Right renal pelvis (tissue), 4 donors: ENCODE measurements at places on chromosomes 2 and 18.
A peak's percentile ranks its signal among the peaks of the same experiment; 100 is the strongest.

DNA sequence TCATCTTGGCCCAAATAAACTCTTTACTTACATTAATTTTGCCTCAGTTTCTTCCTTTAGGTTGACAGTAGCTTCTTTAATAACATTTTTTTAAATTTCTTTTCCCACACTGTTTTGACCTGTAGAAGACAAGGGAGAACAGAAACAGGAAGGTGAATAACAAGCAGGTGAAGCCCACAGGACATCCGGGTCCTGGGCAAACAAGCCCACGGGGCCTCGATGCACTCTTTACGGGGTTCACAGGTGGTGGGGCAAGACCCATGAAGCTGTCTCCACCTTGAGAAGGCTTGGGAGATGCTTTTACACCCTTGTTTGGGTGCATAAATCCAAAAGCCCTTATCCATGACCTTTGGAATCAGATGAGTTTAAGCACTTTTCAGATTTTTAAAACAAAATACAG lies 301.0 kb upstream of the MGAT5 start:
- no peak for DNase-seq

- peak; percentile 53 for DNase-seq
Measured at GRCh38 chr2:99600981-99601651, 111.3 kb upstream of the REV1 start.

- peak; percentile 25 for DNase-seq
Measured at GRCh38 chr18:67217551-67218166, 298.9 kb downstream of the DSEL start.

GRCh38 chr2:212914392-212914791 lies 237.0 kb downstream of the IKZF2 start:
- no peak for DNase-seq

DNA sequence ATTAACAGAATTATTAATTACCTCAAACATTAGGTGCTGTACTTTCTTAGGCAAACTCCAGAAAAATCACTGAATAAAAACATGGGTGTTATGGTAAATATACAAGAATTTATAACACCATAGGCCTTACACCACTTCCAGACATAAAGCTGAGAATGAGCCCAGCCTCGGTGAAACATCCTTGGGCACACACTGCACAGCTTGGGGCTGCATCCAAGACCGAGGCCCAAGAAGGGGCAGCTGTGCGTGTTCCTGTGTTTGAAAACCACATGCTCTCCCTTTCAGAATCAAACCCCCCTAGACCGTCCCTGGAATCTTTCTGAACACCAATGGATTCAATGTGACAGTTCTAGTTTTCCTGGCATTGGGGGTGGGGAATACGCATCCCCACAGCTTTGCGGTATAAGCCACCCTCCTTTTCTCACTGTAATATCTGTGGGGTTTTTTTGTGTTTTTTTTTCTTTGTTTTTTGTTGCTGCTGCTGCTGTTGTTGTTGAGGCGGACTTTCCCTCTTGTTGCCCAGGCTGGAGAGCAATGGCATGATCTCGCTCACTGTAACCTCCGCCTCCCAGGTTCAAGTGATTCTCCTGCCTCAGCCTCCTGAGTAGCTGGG lies 12.9 kb downstream of the ERFE start:
- DNase-seq, result no peak

- DNase-seq, result no peak
Measured at GRCh38 chr2:44692821-44693220, 248.7 kb upstream of the SIX3 start.

GRCh38 chr2:86396291-86396785 lies 44.8 kb upstream of the KDM3A start:
- DNase-seq, result no peak

DNA sequence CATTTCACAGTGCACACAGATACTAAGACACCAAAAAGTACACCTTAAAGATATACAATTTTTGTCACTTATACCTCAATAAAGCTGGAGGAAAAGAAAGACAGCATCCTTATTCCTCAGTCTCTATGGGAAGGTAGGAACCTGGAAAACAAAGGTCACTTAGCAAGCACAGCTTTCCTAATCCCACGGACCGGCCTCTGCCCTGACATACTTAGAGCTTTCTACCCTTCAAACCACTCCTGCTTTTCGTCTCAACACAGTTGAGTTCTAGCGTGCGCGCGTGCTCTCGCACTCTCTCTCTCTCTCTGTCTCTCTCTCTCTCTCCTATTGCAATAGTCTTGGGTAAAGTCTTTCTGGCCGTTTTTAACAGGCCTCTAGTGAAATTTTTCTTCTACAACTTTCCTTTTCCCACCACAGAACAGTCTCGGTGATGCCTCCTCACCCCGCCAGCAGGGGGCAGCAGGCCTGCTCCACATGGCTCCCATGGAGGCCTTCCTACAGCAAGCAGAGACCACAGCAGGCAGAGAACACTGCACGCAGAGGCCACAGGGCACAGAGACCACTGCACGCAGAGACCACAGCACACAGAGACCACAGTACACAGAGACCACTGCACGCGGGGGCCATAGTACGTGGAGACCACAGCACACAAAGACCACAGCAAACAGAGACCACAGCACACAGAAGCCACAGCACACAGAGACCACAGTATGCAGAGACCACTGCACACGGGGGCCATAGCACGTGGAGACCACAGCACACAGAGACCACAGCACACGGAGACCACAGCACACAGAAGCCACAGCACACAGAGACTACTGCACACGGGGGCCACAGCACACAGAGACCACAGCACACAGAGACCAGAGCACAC lies 106.9 kb downstream of the FBXO15 start:
- DNase-seq, result no peak
